Activated T-cell treated with anti-CD3 and anti-CD28 coated beads, Interleukin-2, amount 50 U/mL, for 4 hours (primary cell): ENCODE measurements at places on chromosomes 7 and 10.

DNA sequence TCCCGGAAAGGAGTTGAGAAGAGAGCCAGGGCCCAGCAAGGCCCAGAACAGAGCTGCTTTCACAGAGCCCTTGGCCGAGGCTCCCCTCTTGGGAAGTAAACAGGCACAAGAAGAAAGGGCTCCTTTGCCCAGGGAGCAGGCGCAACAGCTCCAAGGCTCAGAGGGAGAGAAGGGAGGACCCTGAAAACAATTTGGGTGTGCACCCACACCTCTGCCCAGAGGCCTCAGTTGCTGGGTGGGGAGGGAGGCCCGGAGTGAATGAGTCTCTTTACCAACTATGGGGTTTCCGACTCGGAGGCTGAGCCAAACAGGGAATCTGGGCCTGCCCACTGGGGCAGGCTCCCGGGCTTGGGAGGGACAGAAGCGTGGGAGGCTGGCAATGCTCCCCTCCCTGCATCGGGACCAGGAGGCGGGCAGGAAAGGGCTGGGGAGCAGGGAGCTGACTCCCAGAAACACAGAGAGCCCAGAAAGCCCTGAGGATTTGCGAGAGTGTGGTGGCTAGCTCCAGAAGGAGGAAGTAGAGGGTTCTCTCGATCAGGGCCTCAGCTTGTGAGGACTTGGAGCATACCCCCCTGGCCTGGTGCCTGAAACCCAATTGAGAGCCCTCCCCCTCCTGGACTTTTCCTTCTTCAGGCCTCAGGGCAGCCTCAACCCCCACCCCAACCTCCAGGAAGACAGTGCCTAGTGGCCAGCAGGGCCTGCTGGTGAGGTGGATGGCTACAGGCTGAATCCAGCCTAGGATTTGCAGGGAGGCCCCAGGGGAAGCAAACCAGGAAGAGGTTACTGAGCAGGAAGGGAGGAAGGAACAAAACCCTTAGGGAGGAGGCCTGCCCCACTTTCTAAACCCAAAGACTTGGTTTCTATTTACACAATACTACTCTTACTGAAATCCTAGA lies 6.2 kb downstream of the C10orf105 start:
- DNase-seq: no peak

- no peak for DNase-seq
Measured at GRCh38 chr7:103121641-103122040, 27.3 kb downstream of the NAPEPLD start.

GRCh38 chr10:29378106-29378505 lies 89.2 kb downstream of the LYZL1 start:
- DNase-seq: no peak

DNA sequence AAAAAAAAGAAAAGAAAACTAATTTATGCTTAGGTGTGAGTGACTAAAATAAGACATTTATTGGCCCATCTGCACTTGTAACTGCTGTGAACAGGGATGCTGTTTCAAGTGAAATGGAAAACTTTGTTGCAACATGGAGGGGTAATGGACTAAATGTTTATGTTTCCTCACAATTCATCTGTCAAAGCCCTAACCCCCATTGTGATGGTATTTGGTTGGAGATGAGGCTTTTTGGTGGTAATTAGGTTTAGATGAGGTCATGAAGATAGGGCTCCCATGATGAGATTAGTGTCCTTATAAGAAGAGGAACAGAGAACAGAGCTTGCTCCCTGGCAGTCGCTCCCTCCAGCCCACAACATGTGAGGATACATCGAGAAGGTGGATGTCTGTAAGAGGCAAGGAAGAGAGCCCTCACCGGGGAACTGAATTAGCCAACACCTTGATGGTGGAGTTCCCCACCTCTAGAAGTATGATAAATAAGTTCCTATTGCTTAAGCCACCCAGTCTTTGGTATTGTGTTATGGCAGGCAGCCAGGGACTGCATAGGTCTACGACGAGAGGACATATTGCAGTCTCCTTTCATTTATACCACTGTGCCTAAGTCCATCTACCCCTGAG lies 28.6 kb upstream of the VCL start:
- DNase-seq: no peak

- no peak for DNase-seq
Measured at GRCh38 chr7:31126976-31127375, 74.9 kb downstream of the ADCYAP1R1 start.

GRCh38 chr10:57830877-57831560 lies 436.7 kb downstream of the IPMK start:
- DNase-seq: no peak

DNA sequence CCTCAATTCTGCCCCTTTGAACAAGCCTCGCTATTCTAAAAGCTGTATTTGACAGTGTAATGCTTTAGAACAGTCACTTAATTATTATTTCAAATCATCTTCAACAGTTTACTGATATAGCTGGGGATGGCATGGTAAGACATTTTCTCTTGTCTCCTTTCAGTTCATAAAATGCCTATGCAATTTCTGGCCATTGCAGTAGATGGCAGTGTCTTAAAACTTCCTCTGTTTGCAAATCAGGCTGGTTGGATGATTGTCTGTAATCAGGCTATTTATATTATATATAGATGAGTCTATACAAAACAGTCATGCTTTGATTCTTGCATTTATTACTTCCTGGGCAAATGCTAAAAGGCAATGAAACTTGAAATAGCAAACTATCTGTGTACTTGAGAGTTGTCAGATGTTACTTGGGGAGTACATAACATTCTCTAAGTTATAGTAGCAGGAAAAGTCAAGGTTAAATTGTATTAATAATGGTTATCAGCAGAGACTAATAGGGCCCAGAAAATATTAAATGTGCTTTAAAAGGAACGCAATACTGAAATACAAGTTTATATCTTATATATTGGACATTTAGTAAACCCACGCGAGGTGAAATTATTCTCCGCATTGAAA lies 55.5 kb upstream of the LHFPL3 start:
- DNase-seq: no peak

DNA sequence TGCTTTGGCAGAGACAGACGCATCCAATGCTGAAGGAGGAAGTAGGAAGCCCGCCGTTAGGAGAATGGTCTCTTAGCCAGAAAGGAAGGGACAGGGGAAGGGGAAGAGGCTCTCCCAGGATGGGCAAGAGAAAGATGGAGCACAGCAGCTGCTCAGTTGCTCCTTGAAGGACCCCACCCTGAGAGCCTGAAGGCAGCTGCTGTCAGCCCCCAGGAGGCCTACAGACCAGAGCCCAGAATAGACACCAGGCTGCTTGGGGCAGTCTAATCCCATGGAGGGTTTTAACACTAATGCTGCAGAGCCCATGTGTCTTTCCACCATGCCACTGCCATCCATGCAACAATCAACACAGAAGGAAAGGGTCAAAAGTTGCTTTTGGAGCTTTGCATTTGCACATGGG lies 3.5 kb upstream of the C7orf33 start:
- no peak for DNase-seq

DNA sequence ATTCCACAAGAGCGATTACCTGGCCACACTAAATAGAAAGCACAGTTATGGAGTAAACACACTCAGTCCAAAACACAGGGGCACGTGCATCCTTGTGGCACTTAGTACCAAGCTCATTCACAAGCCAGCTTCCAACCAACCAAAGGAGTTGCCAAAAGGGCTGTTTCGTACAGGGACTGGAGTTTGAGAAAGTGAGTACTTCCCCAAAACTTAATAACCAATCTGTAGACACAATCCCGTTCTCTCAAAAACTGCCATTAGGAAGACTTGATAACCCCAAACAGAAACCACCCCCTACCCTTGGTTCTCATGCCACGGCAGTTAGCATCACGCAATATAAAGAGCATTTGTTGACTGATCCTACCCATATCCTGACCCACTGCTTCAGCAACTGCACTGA lies 166.2 kb upstream of the ASAH2 start:
- DNase-seq: no peak

GRCh38 chr7:17697128-17697881 lies 243.0 kb downstream of the SNX13 start:
- no peak for DNase-seq

DNA sequence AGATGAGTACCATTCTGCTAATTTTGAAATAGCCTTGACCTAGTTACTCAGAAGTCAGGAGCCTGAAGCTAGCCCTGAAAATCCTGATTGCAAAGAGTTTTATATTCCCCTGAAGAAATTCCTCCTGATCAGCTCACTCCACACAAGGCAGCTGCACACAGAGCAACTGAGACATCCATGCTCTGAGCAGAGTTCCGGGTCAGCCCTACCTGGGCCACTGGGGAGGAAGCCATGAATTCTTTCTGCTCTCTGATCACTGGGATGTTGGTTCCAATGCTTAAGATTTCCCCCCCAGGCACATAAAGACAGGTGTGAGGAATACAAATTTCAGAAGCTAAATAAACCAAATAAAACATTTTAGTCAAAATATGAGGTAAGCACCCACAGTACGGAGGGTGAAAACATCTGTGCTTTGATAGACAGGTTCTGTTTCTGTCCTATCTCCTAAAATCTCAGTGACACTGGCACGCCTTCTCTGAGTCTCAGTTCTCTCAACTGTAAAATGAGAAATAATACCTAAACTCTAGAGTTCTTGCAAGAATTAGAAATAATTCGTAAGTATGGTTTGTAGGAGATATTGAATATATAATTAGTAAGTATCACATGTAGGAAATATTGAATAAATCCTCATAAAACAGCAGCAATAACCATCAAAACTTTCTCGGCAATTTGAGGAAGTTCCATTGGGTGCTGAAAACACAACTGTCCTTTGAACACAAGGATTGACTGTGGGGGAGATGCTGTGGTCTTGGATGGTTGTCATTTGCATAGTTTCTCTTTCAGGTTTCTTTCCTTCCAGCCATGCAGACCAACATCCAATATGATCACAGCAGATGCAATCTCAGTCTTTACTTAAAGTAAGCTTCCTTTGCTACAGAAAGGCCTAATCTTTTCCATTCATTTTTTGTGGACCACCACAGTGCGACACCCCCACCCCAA lies 133.0 kb upstream of the TNS3 start:
- no peak for DNase-seq
